ENCODE measurements at places on chromosomes 13 and 19.

DNA sequence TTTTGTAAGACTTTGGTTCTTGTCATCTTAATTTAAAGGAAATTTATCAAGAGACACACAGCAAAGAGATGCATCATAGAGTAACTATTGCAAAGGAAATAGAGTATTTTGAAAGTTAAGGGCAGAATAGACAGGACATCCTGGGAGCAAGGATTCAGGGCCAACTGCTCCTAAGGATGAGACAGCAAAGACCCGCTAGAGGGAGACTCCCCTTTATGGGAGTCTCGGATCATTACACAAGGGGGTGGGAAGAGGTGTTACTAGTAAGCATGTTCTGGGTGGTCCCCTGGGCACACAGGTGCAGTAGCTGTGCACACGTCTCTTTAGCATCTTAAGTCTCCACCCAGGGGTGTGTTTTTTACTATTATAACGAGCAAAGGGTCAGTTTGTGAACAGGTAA lies 9.6 kb downstream of the ZSCAN5C start:
- DNase-seq: no peak

DNA sequence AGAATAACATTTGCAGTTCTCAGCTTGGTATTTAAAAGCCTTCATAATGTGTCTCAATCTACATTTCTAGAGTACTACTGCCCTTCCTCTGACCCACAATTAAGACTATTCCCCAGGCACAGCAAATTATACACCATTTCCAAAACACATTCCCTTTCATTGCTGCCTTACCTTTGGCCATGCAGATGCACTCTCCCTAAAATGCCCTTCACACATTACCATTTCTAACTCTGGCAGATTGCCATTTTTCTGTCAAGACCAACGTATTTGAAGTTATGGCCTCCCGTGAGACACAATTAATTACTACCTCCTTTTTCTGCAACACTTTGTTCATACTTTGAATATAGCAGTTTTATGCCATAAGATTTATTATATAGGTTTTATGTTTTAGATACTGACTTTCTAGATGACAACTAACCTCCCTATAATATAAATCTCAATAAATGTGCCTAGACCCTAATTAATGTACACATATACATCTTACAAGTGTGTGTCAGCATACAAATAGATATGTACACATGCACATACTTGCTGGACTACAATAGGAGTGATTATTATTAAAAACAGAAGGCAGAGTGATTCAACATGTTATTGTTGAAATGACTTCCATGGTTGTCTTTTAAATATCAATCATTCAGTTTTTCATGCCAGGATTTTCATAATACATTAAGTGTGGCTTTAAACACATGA lies 2902.5 kb downstream of the PCDH9 start:
- DNase-seq: no peak

DNA sequence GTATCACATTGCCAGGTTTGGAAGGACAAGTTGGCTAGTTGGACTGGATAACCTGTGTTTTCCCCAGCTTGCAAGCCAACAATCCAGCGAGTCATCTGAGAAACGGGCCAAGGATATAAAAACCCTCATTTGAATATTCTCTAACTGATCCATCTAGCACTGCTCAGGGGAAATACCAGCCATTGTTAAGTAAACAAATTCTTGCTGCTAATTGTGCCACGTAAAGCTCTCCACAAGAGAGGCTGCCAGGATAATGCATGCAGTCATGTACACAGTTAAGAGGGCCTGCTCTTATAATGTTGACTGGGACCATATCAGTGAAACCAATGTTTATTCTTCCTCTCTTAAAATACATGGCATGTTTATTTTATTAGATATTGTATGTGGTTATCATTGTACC lies 663.2 kb upstream of the SGCG start:
- no peak for DNase-seq

DNA sequence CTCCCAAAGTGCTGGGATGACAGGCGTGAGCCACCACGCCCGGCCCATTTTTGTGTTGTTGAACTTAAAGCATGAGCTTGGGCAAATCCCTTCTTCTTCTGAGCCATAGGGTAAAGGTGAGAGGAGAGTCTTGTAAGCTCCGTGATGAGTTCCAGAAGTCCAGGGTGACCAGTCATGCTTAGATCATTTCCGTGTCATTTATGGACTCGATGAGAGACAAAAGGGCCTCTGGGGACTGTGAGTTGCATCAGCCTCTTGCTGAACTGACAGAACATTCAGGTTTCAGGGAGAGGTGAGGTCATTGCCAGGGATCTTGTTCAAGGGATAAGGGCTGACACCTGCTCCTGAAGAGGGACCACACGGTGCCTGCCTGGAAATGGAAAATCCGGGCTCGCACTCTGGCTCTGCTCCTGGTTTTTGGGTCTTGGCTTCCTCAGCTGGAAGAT lies 53.6 kb downstream of the GADD45B start:
- DNase-seq: no peak

DNA sequence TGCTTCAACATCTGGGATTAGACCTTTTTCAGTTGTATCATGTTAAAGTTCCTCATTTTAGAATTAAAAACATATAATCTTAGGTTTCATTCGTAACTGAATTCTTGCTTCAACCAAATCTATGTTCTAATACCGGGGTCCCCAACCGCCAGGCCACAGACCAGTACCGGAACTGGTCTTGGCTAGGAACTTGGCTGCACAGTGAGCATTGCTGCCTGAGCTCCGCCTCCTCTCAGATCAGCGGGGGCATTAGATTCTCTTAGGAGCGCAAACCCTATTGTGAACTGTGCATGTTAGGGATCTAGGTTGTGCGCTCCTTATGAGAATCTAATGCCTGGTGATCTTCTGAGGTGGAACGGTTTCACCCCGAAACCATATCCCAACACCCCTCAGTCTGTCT lies 19.2 kb downstream of the ITM2B start:
- DNase-seq: no peak

DNA sequence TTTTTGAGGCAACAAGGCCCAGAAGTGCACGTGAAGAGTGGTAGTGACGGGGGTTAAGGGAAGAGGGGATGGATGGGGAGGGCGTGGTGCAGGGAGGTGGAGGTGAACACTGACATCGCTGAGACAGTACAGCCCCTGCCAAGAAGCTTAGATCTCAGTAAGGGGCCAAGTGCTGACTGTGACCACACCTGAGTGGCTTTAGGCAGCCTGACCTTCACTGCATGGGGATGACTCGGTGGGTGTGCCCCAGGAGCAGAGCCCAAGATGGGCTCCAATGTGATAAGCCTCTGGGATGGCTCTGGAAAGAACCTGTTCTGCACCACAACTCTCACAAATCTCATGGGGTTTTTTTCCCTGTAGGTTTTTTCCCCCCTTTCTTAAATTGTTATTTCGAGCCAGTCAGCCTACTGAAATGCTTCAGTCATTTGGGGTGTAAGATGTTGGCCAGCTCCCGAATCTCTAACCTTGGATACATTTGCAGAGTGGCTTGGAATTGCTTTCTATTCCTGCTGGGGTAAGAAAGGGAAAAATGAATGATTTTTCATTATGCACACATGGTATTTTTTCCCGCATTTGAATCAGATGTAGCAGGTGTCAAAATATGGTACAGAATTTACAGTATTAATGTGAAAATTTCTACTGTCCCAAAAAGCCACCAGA lies 165.0 kb downstream of the TM9SF2 start:
- no peak for DNase-seq

GRCh38 chr19:19385896-19386869 lies 19.3 kb upstream of the GATAD2A start:
- DNase-seq: no peak

GRCh38 chr13:71290963-71291841 lies 575.8 kb downstream of the DACH1 start:
- peak; percentile 12 for DNase-seq

DNA sequence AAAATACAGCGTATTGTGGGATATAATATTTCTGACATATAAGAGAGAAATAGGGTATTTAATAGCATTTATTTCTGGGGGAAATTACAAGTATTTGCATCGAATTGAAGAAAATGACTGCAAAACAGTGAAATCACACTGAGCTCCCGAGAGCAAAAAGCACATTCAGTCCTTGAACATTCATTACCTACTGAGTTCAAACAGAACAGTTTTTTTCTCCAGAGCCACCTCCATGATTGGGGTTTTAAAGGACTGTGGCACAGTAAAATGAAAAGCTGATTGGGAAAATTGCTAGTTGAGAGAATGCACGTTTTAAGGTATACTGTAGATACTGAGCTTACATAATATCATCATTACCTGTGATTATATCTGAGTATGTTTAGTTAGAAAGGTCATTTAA lies 58.0 kb upstream of the TRPC4 start:
- no peak for DNase-seq

DNA sequence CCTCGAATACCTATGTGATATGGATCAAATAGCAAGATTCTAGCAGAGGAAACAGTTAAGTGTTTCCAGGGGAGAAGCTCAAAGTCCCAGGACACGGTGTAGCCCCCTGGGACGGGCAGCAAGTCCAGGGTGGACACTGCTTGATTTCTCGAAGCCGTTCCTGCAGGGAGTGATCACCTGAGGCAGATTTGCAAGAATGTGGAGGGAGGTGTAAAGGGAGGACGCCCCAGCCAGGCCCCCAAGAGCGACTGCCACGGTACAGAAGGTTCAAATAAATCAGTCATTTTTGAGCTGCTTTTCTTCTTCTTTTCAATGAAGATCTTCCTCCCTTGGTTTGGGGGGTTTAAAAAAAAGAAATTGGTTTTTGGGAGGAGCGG lies 41.4 kb downstream of the KLF2 start:
- no peak for DNase-seq

DNA sequence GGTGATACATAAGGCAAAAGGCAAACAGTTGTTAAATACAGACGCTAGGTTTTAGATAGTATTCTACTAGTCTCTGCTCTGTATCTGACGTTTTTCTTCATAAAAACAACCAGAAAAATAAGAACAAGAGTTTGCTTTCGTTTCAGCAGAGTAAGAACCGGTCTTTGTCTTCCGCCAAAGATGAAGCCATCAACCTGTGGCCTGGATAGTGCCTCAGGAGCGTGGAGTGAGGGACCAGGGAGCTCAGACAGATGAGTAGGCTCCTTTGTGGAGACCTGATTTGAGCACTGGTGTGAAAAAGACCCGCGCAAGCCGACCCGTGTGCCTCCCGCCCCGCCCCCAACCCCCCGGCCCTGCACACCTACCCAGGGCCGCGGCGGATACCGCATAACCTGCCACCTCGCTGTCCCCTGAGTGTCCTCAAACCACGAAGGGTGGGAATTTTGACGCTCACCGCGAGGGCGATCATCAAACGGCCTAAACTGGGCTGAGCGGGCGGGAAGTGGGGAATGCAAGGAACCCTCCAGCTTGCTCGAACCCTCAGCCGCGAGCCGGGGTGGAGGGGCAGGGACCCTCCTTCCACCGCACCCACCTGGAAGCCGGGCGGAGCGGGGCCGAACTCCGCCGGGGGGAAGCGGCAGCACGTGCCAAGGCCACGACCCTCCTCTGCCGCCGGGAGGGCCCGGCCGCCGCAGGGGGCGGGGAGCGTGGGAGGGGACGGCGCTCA lies 866 bp upstream of the LMO7 start:
- DNase-seq: no peak

- DNase-seq: no peak
These were observed 65.2 kb downstream of the DPRX start for GRCh38 chr19:53696951-53697350.

- peak; percentile 35 for DNase-seq
These were observed 726 bp upstream of the UFM1 start for GRCh38 chr13:38348861-38349389.

DNA sequence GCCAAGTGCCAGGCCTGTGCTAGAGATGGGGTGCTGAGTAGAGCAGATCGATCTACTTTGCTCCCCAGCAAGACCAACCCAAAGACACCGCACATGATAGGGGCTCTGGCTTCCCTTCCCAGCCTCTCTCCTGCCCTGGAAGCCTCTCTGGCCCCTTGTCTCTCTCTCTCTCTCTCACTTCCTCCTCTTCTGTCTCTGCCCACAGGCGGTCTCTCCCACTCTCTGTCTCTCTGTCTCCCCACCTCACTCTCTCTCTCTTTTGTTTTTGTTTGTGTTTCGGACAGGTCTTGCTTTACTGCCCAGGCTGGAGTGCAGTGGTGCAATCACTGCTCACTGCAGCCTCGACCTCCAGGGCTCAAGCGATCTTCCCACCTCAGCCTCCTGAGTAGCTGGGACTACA lies 1.3 kb downstream of the SELENOV start:
- DNase-seq: no peak

- no peak for DNase-seq
These were observed 12.2 kb upstream of the CLC start for GRCh38 chr19:39749981-39750380.

DNA sequence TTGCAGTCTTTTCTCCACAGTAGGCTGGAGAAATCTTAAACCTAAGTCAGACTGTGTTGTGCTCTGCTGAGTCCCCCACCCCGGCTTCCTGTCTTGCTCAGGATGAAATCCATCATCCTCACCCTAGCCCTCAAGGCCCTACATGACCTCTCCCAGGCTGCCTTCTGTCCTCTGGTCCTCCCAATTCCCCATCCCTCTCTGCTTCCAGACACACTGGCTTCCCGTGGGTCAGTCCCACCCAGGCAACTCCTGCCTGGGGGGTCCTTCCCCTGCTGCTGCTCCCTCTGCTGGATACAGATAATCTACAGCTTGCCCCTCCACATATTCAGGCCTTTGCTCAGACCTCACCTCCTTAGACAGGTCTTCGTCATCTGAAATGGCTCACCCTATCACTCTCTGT lies 18.4 kb upstream of the CBY2 start:
- DNase-seq: no peak
